ENCODE measurements at places on chromosomes 2 and 18.

DNA sequence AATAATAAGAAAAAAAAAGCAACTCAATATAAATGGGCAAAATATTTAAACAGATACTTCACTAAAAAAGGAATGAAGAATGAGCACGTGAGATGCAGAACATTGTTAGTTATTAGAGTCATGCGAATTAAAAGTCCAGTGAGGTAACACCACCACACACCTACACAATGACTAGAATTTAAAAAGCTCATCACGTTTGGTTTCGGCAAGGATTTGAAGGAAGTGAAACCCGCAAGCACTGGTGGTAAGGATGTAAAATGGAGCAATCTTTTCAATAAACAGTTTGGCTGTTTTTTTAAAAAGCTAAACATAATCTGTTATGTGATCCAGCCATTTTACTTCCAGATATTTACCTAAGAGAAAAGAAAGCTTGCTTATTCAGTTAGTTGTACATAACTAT is 1181.6 kb upstream of the CELF4 start:
- DNase-seq: no peak

- no peak for DNase-seq
Observed at GRCh38 chr2:231339316-231339715, 56.2 kb upstream of the B3GNT7 start.

- no peak for DNase-seq
Observed at GRCh38 chr18:47574966-47575365, 323.5 kb upstream of the SKOR2 start.

- no peak for DNase-seq
Observed at GRCh38 chr2:84878896-84879583, 1.8 kb downstream of the TRABD2A start.

DNA sequence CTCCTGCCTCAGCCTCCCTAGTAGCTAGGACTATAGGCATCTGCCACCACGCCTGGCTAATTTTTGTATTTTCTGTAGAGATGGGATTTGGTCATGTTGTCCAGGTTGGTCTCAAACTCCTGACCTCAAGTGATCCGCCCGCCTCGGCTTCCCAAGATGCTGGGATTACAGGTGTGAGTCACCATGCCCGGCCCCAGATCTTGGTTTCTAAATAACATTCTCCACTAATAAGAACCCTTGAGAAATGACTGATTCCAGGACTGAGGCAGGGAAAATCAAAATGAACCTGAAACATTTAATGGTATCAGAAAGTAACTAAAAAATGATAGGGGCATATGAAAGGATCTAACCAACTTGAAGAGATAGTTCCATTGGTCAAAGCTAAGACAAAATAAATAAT is 34.0 kb downstream of the BMPR2 start:
- no peak for DNase-seq

DNA sequence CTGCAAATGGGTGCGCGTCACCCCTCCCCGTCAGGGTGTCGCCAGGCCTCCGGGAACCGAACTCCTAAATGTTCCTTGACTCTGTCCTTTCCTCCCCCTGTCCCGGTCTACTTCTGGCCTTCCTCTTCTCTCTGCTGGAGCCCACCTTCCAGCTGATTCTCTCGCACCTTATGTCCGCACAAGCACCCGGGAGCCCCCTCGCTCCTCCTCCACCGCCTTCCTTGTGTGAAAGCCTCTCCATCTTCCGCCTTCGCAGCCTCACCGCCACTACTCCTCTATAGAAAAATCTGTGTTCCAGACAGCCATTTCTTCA is 627 bp upstream of the KIF3C start:
- no peak for DNase-seq

DNA sequence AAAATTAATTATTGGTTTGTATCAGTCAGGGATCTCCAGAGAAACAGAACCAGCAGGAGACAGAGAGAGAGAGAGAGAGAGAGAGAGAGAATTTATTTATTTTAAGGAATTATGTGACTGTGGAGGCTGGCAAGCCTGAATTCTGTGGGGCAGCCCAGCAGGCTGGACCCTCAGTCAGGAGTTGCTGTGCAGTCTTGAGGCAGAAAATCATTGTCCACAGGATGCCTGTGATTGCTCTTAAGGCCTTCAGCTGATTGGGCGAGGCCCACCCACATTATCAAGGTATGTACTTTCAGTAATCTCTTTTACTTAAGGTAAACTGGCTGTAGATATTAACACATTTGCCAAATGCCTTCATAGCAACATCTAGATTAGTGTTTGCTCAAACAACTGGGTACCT is 155.3 kb downstream of the SEPTIN10 start:
- DNase-seq: no peak

- no peak for DNase-seq
Observed at GRCh38 chr2:105782646-105783045, 37.9 kb downstream of the NCK2 start.

GRCh38 chr2:3620834-3621233 is 25.9 kb downstream of the COLEC11 start:
- no peak for DNase-seq

DNA sequence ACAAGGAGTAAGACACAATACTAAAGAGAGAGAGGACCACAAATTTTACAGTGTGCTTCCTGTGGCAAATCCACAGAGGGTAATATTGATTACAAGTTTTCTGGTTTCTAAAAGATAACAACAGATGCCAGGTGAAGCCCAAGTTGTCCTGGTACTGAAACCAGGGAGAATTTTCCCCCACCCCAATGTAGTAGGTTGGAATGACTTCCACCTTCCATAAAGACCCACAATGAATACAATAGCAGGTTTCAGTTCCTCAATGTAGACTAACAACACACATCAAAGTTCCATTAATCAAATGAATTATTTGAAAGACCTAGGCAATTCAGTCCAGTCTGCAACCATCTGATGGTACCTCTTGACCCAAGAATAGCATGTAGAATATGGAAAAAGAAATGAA is 44.0 kb upstream of the TMEM247 start:
- DNase-seq: no peak

DNA sequence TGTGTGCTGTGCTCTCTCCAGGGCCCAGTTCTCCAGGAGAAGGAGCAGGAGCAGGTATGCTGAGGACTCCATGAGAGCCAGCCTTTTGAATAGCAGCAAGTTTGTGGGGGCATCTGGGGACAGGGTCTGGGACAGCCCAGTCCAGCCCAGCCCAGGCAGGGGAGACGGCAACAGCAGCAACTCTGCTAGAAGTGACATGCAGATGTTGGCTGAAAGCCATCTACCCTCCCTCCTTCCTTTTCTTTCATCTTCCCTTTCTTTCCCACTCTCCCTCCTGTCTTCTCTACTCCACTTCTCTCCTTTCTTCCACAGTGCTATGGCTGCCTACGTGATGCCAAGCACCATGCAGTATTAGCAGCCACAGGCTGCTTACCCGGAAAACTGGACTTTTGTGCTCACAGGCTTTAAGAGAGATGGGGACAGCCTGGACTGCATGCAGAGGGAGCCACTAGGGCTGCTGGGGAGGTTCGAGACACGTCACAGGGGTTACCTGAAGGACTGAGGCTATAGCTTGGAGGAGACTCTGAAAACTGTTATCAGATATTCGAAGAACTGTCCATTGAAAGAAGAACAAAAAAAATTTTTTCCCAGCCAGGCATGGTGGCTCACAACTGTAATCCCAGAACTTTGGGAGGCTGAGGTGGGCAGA is 23.8 kb upstream of the YWHAQ start:
- no peak for DNase-seq

- DNase-seq: no peak
Observed at GRCh38 chr18:62554061-62554815, 31.4 kb downstream of the ZCCHC2 start.

DNA sequence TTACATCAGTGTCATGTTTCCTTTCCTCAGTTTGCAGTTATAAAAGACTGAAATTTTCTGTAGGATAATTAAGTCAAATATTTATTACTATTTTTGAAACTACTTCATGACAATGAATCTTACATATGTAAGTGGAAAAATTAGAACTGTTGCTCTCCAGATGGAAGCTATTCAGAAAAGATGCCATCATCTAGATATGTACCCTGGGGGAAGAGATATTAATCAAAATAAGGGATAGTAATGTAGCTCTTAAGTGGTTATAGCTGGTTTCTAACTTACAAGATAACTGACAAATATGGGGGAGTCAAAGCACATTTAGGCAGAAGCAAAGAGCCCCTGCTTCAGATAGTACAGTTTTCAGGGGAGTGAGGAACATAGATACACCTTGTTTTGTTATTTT is 38.1 kb upstream of the PAX3 start:
- DNase-seq: no peak

GRCh38 chr2:48480526-48480925 is 49.4 kb upstream of the STON1 start:
- DNase-seq: peak; percentile 7

DNA sequence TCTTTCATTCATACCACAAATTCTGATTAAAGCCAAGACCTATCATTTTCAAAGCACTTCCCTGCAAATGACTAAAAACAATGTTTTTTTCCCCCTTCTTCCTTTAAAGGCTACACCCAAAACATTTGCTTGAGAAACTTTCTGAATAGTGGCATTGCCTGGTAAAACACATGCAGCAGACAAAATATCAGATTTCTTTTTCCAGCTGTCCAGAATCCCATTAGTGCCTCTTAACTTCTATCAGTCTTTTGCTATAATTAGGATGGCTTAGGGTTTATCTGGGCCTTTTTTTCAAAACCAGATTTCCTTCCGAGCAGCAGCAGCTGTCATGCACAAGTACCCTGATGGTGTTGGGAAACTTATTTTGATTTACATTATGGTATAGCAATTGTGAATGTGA is 50.6 kb downstream of the ALPK2 start:
- DNase-seq: peak; percentile 11

- DNase-seq: no peak
Observed at GRCh38 chr18:473802-474201, 26.7 kb downstream of the COLEC12 start.

- no peak for DNase-seq
Observed at GRCh38 chr2:237637429-237638135, 10.2 kb downstream of the LRRFIP1 start.

- no peak for DNase-seq
Observed at GRCh38 chr2:197453914-197454398, 604 bp downstream of the COQ10B start.

DNA sequence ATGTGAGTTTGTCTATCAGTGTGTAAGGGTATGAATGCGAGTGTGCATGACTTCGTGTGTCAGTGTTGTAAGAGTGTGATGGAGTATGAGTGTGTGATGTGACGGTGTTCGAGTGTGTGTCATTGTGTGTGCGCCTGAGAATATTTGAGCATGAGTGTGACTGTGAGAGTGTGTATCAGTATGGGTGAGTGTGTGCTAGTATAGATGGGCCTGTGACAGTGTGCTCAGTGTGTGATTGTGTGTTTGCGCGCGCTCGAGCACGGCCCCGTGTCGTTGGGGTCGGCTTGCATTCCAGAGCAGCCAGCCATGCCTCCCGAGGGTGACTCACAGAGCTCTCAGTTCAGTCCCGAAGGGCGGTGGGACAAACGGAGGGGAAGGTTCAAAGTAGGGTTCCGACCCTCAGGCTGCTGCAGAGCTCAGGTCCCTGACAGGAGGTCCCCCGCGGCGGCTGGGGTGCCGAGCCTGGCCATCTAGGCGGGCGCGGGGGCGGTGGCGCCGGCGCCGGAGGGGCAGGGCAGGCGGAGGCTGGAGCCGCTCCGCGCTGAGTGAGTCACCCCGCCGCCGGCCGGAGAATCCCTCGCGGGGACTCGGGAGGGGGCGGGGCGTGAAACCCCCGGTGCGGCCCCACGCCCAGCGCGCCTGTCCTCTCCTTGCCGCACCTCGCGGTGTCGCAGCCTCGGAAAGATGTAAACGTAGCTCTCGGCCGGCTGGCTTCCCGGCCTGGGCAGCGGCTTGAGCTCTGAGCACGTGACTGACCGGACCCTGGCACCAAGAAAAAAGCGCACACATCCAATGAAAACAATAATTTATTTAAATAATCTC is 3.8 kb downstream of the DLX2 start:
- DNase-seq: peak; percentile 22

DNA sequence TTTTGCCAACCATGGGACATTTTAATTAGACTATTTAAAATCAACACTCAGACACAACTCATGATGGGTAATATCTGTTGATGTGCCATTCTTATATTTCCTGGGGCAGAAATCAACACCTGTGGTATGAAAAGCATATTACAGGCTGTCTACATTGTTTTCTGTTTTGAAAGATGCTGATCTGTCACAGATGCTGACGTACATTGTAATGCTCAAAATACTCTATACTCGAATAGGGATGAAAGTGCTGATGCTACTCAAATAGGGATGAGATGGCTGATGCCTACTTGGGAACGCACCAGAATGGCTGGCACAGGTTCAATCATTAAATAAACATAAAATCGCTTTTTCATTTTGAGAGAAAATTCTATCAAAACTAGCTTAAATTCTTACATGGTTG is 41.2 kb downstream of the TMEFF2 start:
- DNase-seq: no peak

DNA sequence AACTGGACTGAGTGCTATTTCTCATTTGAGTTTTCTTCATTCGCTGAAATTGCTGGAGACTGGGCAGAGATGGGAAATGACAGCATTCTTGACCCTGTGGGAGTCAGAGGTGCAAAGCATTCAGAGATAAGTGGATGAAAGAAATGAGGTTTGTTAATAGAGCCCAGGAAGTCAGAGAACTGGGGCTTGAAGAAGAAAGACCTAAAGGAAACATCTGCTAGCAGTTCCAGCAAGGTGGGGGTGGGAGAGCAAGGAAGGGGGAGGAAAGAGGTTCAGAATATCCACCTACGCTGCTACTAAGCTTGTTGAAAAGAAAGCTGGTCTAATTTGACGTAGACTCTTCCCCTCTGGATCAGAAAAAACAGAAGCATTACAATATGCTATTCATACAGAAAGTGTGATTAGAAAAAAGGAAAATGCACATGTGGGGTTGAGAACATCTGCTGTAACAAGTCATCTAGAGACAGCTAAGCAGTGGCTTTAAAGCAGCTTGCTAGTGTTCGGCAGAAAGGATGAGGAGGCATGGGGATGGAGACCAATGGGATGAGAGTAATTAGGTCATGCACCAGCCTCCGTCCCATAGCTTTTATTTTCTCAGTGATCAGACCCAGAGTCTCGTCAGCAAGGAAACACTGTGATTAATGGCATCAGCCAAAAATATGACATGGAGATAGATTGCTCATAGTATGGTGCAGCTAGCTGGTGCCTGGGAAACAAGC is 29.7 kb downstream of the NAB1 start:
- no peak for DNase-seq

- peak; percentile 2 for DNase-seq
Observed at GRCh38 chr18:4599312-4599711, 144.2 kb upstream of the DLGAP1 start.

DNA sequence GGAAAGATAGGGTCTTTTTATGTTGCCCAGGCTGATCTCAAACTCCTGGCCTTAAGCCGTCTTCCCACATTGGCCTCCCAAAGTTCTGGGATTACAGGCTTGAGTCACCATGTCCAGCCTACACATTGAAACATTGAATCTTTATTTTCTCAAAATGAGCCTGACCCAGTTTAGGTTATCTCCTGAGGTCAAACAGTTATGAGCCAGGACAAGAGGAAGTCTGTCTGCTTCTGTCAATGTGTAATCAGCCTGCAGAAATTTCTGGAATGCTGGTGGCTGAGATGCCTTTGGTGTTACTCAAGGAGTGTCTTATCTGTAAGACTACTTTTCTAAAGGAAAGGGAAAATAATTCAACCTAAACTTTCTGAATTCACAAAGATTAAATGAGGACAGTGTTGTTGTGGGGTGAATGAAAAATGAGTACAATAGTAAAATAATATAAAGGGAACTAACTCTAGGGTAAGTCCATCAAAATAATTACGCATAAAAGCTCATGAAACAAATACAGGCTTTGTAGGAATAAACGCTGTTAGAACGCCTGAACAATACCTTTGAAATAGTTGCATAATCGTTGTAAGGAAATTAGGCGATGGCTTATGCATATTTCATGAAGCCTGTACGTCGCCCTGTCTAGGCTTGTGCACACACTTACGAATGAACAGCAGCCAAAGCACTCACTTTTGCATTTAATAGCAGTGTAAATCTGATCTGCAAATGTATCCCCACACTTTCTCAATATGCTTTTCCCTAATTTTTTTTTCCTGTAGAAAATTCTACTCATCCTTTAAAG is 260.8 kb downstream of the RDH14 start:
- DNase-seq: no peak
